CD4-positive, alpha-beta T cell treated with Interleukin-10 for 1 hour (primary cell): ENCODE measurements at places on chromosomes 3 and 15.

- no peak for DNase-seq
Measured at GRCh38 chr3:147159141-147159540, 247.2 kb downstream of the ZIC4 start.

DNA sequence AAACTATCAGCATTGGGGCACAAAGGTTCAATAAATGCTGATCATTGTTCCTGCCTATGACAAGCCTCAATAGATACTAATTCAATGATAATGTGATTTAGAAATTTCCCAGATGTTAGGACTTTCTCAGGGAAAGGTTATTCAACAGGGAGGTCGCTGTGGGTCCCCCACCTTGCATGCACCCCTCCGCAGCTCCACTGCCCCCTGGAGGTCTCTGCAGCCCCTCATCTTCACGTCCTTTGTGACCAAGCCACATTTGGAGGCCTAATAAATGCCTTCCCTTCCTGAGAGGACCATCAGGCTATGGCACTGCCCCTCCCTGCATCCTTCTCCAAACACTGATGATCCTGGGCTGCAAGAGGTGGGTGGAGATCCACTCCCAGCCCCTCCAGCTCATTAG is 50.2 kb downstream of the NOX5 start:
- no peak for DNase-seq

GRCh38 chr3:63588895-63589294 is 63.6 kb upstream of the SNTN start:
- DNase-seq: no peak

DNA sequence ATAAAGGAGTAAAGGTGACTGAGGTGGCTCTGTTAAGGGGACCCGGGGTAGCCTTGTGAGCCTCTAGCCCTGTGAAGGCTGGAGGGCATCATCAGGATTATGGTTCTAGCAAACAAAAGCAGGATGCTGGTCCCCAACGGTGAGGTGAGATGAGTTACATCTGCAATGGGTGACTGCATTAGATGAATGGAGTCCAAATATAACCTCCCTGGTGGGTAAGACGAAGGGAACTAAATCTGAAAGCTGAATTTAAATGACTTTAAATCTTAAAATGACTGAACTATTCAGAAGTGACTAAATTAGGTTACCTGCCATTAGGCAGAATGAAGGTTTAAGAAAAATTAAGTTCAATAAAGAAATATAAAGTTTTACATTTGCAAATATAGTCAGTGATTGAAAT is 4.6 kb upstream of the HLTF start:
- no peak for DNase-seq

- no peak for DNase-seq
Measured at GRCh38 chr3:55486857-55487380, at the start of gene WNT5A. WNT5A (minus strand) TSS chr3:55487306; CDS start chr3:55486985, 321 bp downstream.

- no peak for DNase-seq
Measured at GRCh38 chr3:128091586-128091985, 32.0 kb downstream of the RUVBL1 start.
